ENCODE measurements at places on chromosomes 7 and 10.

DNA sequence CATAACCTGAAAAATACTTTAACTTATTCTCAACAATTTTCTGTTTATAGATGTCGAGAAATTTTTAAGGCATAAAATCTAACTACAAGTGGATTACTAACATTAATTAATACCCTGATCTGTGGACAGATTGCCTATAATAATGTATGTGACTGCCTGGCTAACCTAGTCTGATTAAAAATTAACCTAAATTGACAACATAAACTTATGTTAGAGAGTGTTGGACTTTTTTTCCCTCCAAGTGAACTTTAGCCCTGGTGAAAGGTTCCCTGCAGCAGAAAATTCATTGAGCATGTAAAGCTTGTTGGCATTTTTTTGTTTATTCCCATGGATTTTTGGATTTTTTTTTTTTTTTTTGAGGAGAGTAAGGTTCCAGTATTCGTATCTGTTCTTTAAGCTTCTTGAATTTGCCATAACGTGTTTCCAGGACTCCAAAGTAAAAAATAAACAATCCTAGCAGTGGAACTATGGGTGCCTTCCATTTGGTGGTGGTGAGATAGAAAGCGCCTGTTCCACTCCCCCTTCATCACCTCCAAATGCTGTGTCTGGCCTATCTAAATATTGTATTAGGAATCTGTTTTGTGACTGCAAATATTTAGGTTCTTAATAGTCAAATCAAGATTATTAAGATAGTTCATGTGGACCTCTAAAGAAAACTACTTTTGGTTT lies 36.1 kb downstream of the NET1 start:
- DNase-seq, result no peak

- DNase-seq, result no peak
These were observed 326.5 kb downstream of the TNS3 start for GRCh38 chr7:47255441-47255840.

- no peak for DNase-seq
These were observed 32.1 kb downstream of the UMAD1 start for GRCh38 chr7:7672545-7673239.

- DNase-seq, result no peak
These were observed 591.4 kb downstream of the PARD3 start for GRCh38 chr10:34223658-34224057.

GRCh38 chr7:46396481-46396880 lies 475.4 kb upstream of the IGFBP3 start:
- DNase-seq, result no peak

DNA sequence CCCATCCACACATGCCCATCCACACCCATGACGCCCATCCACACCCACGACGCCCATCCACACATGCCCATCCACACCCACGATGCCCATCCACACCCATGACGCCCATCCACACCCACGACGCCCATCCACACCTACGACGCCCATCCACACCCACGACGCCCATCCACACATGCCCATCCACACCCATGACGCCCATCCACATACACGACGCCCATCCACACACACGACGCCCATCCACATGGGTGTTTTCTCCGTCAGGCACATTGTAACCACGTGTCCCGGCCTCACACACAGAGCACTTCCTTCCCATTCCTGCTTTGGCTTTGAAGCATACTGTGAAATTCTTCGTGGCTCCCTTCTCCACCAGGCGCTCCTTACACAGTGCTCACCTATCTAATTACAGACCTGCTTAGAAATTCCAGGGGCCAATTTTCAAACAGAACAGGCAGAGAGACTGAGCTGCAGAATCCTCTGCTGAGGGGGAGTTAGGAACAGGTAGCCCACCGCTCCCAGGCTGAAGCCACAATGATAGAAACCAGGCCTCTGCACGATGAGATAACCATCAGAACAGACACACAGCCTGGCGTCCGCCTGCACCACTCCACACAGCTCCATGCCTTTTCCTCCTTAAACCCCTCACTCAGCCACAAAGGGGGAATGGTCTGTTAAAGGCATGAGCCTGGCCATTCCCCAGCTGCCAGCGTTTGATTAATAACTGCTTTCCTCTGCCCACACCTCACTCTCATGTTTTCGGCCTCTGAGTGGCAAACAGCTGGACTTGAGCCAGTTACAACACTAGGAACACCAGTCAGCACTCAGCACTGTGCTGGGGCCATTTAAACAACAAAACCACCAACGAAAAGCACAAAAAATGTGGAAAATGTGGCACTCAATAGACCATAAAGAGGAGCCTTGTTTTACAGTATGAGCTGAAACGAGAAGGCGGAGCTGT lies 501.6 kb downstream of the PTPRN2 start:
- DNase-seq, result no peak

DNA sequence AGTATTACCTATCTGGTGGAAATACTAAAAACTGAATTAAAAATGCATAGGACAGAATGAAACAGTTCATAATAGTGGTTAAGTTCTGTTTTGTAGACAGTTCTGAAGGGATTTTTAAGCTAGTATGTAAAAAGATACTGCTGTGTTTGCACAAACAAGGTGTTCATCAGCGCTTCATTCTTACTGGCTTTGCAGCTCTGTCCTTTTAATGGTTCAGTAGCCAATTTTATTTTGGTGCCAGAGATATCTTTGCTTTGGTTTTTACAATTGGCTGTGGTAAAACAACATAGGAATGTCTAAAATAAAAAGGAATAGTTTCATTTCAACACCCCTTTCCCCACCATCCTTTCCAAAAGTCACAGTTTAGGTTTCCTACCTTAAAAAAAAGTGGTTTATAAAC lies 33.0 kb downstream of the STAM start:
- no peak for DNase-seq

DNA sequence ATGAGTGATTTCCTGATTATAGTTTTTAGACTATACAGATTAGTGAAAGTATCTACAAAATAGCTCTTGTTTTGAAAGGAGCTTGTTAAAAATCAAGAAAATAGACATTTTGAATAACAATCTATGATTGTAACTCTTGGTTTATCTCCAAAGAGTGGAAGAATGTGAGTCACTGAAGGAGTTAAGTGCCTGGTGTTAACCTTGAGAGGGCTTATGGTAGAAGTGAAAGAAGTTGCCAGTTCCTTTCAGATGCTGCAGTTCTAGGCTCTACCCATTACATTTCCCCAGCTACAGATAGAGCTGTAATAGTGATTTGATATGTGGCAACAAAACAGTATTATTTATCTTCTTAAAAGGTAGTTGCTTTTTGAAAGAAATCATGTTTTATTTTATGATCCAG lies 12.7 kb downstream of the NRBF2 start:
- no peak for DNase-seq

GRCh38 chr10:116038259-116038658 lies 234.7 kb downstream of the GFRA1 start:
- no peak for DNase-seq

DNA sequence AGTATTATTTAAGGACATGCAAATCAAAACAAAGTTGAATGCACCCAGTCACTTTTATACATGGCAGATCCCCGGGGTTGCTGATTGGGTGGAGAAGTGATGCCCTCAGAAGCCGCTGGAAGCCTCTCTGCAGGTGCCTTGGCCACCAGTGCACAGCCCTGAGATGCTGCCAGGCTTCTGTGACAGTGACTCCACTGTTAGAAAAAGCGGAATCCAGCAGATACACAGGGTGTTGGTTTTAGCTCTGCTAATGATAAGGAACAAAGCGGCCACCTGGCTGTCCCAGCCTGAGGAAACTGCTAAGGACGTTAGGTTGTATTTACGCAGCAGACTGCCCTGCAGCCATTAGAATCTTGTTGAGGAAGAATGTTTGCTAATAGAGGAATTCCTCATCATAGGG lies 47.5 kb downstream of the JAKMIP3 start:
- DNase-seq, result no peak

DNA sequence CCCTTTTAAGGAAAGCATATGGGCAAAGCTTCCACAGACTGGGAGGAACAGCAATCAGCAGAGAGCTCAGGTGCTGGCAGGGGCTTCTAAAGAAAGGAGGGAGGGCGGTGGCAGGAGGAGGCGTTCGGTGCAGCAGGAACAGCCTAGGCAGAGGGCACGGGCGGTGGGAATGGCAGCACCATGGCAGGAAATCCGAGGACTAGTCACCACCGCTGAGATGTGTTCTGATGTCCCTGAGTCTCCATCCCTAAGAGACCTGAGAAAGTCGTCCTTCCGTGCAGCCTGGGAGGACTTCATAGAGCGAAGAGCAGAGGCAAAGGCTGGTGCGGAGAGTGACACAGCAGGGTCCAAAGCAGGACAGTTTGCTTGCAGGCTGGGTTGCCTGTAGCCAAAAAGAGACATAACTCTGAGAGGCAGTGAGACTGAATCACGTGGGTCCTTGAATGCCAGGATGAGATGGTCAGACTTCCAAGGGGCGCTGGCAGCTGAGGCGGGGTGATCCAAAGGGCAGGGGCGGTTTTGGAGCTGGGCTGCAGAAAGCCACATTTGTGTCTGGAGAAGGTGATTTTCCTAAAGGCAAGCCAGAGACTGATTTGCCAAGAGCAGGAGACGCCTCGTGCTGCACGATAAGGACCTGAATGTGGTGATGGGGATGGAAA lies 35.8 kb upstream of the GRID1 start:
- DNase-seq, result no peak

GRCh38 chr7:36227223-36227622 lies 74.2 kb downstream of the EEPD1 start:
- no peak for DNase-seq

- DNase-seq, result peak; percentile 69
These were observed 30.7 kb upstream of the ANTXRL start for GRCh38 chr10:46255801-46256747.

DNA sequence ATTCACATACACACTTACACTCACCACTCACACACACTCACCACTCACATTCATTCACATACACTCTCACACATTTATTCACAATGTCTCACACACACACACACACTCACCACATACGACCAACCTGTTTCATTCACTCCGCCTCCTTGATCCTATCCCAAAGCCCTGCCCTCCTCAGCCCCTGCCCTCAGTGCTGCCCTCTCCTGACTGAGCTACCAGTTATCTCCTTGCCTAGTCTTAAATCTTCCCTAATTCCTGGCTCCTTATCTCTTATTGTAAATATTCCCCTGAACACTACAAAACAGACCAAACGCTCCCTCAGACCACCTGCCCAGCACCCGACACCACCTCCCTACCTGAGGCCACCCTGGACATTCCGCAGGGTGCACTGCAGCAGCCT lies 26.1 kb upstream of the C10orf120 start:
- no peak for DNase-seq

DNA sequence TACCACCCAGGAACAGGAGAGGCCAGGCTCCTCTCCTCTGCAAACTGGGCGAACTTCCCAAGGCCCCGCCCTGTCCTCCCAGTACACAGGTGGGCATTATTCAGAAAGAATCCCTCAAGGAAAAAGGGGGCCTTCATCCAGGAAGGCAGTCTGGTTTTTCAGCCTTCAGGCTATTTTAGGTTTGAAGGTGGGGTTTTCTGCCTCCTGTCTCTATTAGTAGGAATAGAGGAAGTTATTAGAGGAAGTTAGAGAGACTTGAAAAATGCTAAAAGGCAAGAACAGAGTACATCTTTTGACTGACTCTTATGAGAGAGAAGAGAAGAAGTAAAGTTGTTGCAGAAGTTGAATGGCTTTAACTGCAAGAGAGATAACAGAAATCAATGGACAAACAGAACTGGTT lies 250.9 kb upstream of the SORCS1 start:
- no peak for DNase-seq

- DNase-seq, result no peak
These were observed 47.8 kb downstream of the CHST3 start for GRCh38 chr10:72011976-72012512.

DNA sequence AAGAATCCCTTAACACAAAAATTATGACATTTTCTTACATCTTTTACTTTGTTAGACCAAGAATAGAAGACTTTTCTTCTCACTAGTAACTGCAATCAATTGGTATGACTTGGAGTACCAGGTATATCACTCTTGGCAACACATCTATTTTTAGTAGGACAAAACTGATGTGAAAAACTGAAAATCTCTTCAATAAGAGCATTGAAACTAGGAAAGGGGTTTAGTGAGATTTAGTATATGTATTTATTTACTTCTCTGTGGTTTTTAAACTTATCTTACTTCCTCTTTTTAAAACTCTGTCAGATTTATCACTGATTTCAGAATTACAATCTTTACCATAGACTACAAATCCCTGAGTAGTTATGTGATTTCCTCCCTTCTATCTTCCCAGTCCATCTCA lies 366.2 kb downstream of the PCDH15 start:
- DNase-seq, result no peak

DNA sequence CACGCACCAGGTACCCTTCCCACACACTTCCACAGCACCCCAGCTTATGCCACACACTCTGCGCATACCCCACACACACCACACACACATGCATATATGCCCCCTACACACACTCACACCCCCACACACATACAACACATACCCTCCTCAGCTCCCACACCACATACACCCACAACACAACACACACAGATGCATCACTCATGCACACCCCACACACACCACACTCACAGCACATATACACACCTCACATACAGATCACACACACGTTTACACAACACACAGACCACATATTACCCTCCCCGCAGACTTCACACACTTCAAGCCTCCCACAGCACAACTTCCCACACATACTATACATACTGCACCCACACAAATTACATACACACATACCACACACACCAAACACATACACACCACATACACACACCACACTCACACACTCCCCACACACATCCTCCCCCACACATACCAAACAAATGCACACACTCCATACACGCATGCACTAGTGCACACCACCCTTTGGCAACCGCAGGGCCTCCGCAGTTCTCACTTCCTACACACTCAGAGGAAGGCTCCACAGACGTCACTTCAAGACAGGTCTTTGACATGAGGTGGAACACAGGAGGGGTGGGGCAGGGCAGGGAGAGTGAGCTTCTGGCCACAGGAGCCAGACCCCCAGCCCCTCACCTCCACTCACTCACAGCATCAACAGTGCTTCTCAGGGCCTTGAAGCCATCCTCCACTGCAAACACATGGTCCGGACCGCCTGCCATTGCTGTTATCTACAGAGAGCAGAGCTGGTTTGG lies 18.5 kb upstream of the ANTXRL start:
- peak; percentile 74 for DNase-seq

GRCh38 chr10:120949609-120950031 lies 98.5 kb downstream of the WDR11 start:
- no peak for DNase-seq

DNA sequence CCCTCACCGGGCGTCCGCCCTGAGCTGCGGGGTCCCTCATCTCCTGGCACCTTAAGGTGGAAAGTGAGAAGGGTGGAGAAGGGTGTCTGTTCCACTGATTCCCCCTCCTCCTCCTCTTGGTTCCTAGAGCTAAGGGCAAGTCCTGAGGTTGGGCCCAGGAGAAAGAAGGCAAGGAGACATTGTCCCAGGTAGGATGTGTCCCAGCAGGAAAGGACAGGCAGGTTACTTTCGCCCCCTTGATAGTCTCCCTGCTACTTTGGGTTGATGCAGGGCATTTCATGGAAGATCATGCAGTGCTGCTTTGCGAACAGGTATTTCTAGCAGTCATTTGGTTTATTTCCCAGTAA lies 582 bp downstream of the STEAP2 start:
- DNase-seq, result no peak

All from CD4-positive, alpha-beta T cell treated with Interleukin-17A for 4 hours (primary cell).